ENCODE measurements at places on chromosomes 5 and 9. TPM values are rescaled to one million over a fixed set of nuclear protein-coding genes. Genes with fewer than 3 reads are reported as not detected.

ADRA1B gene
- 4.0 TPM for total RNA-seq

PCDHGA1 gene
- not detected for total RNA-seq

SAXO1 gene
- not detected for total RNA-seq

CSNK1A1 gene
- total RNA-seq, result 176 TPM

FRMD3 gene
- 5.8 TPM for total RNA-seq

GNG10 gene
- 3.7 TPM for total RNA-seq

ADRB2 gene
- total RNA-seq, result 3.5 TPM

PPP2R2B gene
- total RNA-seq, result 1.1 TPM

OR1Q1 gene
- not detected for total RNA-seq

PDE6A gene
- 5.6 TPM for total RNA-seq

IL9 gene
- total RNA-seq, result not detected

FOXD4L4 gene
- total RNA-seq, result 0.75 TPM

RETREG1 gene
- 69.9 TPM for total RNA-seq

All from transverse colon (tissue), 4 donors.